Cerebellar cortex (tissue), 1 donor: ENCODE measurements at places on chromosomes 3 and 15.

DNA sequence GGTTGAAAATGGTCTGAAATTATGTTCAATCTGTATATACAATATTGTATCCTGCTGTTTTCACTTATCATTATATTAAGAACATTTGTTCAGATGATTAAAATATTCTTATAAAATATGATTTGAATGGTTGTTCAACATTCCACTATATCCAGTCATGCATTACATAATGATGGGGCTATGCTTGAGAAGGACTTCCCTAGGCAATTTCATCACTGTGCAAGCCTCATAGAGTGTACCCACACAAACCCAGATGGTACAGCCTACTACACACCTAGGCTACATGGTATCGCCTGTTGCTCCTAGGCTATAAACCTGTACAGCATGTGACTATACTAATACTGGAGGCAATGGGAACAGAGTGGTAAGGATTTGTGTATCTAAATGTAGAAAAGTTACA, 30.5 kb downstream of the SLC7A14 start:
- no peak for DNase-seq

- no peak for DNase-seq
Observed at GRCh38 chr3:48700731-48701405, 15.2 kb upstream of the NCKIPSD start.

DNA sequence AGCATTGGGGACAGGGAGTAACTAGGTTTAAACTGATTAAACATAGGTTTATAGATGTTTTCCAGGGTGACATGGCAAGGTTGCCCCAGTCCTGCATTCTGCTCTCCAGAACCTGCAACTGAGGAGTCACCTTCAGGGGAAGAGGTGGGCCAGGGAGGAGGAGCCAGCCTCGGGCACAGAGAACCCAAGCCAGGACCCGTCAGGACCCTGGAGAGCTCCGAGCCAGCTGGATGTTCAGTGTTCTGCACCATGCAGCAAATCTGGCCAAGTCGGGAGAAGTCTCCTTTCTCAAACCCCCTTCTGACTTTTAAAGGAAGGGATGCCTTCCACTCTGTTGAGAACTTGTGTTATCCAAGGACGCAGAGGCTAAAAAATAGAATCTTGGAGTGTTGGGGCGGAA, 62.1 kb upstream of the SLC6A11 start:
- DNase-seq, result no peak

DNA sequence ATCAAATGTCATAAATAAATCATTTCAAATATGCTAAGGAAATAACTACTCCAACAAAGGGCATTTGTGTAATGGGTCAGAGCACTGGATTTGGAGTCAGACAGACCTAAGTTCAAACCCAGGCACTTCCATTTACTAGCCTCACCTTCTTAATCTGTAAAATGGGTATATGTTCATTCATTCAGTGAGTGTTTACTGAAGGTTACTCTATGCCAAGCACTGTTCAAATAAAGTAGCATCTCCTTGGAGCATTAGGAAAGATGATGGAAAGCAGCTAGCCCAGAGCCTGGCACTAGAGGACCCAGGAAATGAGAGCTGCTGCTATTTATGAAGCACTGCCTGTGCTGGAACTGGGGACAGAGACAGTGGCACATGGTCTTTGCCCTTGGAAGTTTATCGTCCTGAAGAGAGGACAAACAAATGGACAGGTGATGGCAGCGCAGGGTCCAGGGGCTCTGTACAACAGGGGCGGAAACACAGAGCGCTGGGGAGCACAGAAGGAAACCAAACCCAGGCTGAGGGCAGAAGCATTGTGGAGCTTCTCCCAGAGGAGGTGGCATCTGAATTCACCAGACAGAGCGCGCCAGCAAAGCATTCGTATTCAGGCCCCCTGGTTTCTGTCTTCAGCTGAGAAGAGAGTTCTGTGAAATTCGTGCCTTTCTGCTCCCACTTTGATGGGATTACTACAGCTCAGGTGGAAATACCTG, 19.0 kb downstream of the TM4SF4 start:
- no peak for DNase-seq

DNA sequence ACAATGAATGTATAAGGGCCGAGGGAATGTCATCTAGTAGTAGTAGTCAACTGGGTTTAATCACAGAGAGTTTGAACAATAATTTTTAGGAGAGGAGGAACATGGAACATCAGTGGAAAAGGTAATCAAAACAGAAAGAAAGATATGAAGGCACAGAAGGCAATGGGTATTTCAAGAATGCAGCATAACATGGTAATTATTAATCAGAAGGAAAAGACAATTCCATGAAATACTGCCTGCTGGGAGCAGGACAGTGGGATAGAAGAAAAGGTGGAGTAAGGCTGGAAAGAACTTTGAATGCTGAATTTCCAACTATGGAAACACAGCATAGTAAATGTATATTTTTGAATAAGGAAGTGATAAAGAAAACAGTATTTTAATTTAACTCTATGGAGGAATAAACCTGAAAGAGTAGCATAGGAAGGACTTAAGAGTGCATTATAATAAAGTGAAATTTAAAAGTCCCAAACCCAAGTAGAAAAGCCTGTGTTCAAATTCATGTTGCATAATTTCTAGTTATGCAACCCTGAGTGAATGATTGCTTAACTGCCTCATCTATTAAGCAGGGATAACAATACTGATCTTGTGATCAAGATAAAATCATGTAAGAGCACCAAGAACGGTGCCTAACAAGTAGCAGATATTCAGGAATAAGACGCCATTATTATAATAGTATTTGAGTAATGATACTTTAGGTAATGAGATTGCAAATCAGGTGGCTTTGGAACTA, 357.7 kb downstream of the TBC1D5 start:
- DNase-seq, result no peak

DNA sequence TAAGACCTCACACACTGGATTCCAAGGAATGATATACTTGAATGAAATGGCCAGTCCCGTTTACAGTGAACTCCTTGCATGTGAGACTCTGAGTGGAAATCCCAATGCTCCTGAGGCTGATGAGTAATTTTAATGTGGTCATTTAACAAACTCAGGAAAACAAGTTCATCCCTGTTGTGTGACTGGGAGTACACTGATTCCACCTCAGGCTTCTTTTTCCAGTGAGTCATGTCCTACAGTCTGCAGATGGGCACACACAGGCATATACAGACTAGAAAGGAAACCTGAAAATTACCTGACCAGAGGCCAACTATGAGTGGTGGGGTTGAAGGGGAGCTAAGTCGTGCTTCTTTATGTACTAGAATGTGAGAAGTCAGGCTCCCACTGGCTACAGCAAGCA, 5.8 kb downstream of the SQOR start:
- DNase-seq, result no peak

DNA sequence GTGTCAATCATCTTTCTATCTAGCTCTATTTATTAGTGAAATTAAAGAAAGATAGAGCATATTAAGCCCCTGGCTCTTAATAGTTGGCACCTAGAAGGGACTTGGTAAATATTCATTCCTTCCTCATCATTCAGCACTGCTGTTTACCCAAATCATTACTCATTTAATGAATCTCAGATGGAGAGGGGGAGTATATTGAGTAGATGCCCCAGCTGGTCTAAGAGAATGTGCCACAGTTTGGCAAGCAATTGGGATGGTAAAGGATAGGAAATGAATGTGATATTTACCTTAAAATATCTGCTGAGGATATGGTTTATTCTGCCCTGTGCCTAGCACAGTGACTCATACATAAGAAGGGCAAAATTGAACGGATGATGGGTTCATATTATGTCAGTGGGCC, 6.0 kb downstream of the IL1RAP start:
- no peak for DNase-seq

DNA sequence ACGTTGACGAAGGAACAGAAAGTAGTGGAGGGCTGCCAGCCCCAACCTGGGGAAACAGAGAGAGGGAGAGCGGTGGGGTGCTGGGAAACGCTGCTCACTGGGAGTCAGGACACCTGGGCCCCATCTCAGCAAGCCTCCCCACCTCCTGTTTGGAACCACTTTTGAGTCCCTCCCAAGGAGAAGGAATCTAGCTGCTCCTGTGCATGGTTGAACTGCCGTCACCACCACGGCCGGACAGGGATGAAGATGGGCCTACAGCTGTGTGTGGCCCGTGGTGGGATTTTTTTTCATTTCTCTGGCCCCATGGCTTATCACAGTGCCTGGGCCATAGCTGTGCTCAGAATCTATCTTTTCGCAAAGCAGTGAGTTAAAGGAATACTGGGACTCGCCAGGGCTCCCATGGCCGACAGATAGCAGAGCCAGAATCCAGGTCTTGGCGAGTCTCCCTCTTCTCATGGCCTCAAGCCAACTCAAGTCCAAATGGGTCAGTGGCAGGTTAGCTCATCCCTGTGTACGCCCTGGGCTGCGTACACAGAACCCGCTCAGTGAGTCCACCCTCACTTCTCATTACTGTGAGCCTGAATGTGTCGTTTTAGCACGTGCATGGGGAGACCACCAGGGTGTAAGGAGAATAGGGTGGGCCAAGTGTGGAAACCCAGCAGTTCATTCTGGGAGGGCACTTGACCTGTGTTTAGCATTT, 271.2 kb downstream of the FAM43A start:
- DNase-seq, result peak; percentile 84

DNA sequence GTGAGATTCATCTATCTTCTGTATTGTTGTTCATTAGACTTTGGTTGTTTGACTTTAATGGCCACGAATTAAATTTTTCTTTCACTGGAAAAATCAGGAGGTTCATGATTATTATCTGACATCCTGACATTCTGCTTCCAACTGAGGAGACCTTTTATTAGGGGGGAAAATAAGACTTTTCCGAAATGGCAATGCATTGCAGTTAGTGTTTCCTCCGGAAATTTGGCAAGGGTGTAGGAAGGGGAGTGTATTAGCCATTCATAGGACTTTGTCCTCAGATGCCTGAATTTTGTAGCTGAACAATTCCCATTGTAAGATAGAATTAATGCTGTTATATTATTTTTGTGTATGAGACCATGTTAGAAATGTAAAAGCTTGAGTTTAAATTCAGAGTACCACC, 450.6 kb upstream of the TGFBR2 start:
- no peak for DNase-seq

DNA sequence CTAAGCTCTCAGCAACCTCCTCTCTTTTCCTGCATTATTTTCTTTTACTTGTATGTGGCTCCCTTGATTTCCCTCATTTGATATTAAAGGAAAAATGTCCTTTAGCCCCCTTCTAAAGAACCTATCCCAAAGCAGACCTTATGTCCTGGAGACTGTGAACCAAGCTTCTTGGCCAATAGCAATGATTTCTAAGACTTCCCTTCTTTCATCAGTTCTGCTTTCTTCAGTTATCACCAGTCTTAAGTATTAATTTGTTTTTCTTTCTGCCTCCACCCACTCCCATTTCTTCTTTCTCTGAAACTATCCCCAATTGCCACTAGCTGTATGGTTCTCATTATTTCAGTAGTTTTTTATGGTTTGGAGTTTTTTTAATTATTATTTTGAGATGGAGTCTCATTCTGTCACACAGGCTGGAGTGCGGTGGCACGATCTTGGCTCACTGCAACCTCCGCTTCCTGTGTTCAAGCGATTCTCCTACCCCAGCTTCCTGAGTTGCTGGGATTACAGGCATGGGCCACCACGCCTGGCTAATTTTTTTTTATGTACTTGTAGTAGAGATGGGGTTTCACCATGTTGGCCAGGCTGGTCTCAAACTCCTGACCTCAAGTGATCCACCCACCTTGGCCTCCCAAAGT, 12.1 kb downstream of the TMOD3 start:
- no peak for DNase-seq

GRCh38 chr3:12286927-12287726, 1.7 kb upstream of the PPARG start:
- no peak for DNase-seq

GRCh38 chr3:10910367-10910766, 82.2 kb upstream of the SLC6A1 start:
- DNase-seq, result no peak

- DNase-seq, result no peak
Observed at GRCh38 chr3:106699122-106699521, 678.1 kb upstream of the CCDC54 start.

DNA sequence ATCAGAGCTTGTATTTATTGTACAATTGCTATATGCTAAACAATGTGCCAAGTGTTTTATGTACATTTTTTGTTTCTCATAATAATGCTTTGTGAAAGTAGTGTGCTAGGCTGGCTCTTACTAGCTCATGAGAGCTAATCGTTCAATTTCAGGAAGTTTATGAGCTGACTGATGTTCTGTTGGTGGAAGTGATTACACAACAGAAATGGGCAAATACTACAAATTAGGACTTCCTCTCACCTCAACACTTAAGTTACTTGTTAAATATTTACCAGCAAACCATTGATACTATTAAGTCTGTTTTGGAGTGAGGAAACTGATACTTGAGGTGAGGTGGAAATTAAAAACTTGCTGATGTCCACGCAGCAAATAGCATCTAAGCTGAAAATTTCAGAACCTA, 32.3 kb downstream of the SLC9C1 start:
- no peak for DNase-seq

DNA sequence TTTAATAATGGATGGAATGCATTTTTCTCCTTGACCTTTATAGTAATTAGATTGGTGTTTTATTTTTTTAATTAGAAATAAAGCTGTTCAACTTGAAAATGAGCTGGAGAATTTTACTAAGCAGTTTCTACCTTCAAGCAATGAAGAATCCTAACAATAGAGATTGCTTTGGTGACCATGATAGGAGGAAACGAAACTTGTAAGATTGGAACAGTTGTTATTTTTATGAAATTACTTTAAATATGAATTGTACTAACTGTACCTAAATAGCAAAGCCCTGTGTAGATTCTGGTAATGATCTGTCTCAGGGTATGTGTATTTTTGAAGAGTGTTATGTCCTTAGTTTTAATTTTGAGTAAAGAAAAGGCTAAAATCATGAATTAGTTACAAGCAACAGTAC, 44.4 kb downstream of the MFN1 start:
- no peak for DNase-seq

DNA sequence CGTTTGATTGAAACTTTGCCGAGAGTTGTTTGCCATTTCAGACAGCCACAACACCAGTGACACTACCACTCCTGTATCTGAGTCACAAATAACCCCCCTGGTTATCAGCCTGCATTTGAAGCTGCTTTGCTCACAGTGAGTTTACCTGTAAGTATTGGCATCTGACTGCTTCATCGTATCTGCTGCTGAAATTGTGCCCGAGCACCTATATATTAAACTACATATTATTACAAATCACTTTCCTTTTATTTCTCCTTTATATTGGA, 39.2 kb upstream of the SPSB4 start:
- no peak for DNase-seq

DNA sequence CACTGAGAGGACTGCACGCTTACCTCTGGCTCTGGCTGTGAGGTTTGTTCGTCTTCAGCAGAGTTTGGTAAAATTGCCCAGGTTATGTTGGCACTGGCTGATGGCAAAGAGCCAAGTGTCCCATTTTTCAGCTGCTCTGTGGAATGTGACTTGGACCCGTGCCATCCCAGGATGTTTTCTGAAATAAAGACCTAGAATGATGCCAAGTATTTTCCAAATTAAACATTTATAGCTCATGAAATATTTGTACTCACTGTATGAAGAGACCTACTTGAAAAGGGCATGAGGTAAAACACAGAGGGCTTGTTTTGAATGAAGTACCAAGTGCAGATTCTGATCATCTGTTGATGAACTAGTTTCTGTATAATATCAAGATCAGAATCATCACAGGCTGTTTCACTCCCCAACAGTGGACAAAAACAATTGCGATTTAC, 200.5 kb downstream of the STT3B start:
- DNase-seq, result peak; percentile 80
